Midbrain (tissue), 1 donor: ENCODE measurements at places on chromosomes 12 and 14.

- no peak for DNase-seq
Measured at GRCh38 chr12:106070611-106071010, 68.1 kb downstream of the NUAK1 start.

GRCh38 chr12:47417121-47417520 lies 288.7 kb downstream of the RPAP3 start:
- DNase-seq, result no peak

DNA sequence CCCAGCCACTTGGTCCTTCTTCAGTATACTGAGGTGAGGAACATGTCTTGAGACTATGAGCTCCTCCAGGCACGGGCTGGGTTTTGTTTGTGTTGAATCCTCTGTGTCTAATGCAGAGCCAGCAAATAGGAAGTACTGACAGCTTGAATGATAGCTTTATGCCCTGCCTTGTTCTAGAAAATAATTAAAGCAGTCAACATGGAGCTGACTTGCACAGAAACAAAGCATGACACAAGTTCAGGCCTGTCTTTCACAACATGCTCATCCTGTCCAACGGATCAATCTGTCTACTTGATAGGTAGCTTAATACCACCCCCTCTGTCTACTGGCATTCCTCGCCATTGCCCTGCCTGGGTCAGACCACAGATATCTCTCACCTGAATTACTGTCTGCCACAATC lies 140.9 kb downstream of the ESRRB start:
- DNase-seq, result no peak

- DNase-seq, result no peak
Measured at GRCh38 chr14:44847526-44848309, 114.0 kb downstream of the KLHL28 start.

GRCh38 chr12:11158885-11159444 lies 12.0 kb upstream of the SMIM10L1 start:
- DNase-seq, result no peak

DNA sequence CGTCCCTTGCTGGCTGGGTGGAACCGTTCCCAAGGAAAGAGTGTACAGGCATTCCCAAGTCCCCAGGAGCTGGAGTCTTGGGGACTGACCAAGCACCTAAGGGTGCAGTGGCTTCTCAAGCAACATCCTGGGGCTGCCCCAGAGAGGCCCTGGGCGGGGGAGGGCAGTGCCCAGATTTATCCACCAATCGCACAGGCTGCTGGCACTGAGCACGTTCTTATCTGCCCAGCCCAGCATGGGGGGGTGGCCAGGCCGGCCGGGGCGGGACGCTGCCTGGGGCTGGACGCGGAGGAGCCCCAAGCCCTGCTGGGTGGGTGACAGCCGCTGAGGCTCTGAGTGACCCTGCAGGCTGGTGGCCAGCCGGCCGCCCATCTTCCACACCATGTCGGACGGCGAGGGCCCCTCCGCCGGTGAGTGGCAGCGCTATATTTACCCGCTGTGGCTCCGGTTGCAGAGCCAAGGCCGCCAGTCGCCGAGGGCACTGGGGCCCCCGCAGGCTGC lies 53.4 kb downstream of the CYP46A1 start:
- DNase-seq, result peak; percentile 38

DNA sequence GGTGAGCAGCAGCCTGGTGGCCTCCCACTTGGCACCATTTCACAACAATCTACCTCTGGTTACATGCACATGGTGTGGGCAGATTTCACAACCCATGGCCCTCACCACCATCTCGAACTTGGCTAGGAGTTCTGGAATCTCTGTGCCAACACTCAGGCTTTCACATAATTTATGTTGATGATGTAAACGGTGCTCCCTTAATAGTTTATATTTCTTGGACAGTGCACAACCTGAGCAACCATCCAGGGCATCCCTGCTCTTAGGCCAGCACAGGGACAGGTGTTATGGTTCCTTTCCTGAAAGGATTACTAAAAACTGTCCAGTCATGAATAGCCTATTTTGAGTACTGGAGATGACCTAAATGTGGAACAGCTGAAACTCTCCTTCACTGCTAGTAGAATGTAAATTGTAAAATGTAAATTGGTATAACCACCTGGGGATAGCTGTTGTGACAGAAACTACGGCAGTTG lies 28.6 kb downstream of the ABCB9 start:
- no peak for DNase-seq

GRCh38 chr14:97477353-97477752 lies 680.2 kb downstream of the VRK1 start:
- no peak for DNase-seq

DNA sequence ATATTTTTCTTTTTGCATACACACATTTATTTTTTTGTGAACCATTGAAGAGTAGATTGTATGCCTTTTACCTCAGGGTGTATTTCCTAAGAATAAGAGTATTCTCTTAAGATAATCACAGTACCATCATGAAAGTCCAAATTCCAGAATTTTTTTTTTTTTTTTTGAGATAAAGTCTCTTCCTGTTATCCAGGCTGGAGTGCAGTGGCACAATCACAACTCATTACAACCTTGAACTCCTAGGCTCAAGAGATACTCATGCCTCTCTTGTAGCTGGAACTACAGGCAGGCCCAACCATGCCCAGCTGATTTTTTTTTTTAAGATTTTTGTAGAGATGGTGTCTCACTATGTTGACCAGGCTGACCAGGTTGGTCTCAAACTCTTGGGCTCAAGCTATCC lies 10.9 kb downstream of the FRS2 start:
- DNase-seq, result no peak

- DNase-seq, result no peak
Measured at GRCh38 chr14:60206837-60207533, 41.8 kb upstream of the DHRS7 start.

DNA sequence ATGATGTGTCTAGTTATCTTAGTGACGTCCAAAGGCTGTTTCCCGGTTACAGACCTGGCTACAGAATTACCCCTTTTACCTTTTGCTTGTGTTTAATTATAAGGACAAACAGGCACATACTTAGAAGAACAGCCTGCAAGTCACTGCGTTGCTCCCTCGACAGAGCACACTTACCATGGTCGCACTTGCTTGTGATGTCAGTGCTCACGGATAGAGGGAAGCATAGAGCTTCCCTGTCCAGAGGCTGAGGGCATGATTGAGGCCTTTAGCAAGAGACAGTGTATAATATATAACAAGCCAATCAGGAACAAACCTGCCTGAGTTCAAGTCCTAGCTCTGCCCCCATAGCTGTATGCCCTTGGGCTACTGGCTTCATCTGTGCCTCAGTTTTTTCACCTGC lies 73.2 kb upstream of the SCN8A start:
- no peak for DNase-seq

- no peak for DNase-seq
Measured at GRCh38 chr14:104503691-104504090, 75.9 kb upstream of the C14orf180 start.

DNA sequence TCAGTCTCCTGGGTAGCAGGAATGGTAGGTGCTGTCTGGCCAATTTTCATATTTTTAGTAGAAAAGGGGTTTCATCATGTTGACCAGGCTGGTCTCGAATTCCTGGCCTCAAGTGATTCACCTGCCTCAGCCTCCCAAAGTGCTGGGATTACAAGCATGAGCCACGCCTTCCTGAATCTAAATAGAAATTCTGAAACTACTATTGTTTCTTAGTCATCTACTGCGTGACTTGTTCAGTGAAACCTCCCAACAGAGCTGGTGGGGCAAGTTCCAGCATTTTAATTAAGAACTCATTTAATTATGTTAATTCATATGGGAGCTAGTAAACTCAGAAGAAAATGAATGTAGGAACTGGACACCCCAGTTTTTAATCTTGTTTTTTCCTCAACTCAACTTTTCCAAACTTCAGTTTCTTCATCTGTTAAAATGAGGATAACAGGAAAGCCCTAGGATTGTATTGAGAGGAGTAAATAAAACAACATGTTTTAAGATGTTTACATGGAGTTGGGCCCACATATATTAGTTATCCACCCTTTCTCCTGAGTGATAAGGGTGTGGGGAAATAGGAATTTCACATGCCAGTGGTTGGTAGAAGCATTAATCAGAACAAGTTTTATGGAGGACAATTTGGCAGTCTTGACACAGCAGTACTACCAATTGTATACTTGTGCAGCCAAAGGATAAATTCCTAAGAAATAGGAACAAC lies 335.8 kb upstream of the E2F7 start:
- DNase-seq, result no peak

DNA sequence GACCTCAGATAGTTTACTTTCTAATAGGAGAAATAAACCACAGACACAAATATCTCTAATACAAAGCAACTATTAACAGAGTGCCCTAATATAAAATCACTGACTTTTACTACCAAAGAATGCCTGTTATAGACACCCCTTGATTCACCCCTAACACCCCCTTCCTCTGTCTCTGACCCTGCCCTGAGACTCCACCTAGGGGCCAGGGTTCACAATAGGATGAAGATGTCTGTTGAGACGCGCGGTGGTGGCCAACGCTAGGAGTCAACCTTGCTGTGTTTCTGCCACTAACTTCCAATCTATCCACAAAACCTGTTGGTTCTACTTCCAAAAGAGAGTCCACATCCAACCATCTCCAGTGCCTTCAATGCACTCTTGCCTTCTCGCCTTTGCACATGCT lies 10.9 kb upstream of the TC2N start:
- DNase-seq, result no peak

DNA sequence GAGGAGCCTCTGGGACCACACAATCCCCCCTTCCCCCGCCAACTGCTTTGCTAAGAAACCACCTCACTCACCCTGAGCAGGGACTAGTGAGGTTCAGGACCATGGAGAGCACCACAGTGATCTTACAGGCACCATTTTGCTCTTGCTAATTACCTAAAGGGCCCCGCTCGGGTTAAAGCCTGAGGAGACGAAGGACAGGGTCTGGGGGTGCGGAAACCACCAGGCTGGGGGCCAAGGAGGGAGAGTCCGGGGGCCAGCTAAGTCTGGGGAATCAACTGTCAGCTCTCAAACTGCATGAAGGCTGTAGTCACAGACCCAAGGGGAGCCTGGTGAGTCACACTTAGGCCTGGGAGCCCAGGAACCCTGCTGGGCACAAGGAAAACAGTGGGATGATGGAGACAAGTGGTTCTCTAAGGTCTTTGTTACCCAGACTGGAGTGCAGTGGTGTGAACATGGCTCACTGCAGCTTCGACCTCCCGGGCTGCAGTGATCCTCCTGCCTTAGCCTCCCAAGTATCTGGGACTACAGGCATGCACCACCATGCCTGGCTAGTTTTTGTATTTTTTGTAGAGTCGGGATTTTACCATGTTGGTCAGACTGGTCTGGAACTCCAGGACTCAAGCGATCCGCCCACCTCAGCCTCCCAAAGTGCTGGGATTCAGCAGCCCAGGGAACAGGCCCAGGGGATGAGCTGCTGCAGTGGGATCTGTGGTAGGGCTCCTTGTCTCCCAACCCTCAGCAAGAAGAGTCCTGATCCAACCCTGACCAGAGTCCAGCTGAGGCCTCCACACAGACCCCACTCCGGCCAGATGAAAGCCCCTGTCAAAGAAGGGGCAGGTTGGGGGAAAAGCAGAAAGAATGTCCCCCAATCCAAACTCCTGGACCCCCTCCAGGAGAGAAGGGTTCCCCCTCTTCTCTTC lies 98.8 kb downstream of the CALM1 start:
- no peak for DNase-seq

- DNase-seq, result no peak
Measured at GRCh38 chr12:49832836-49833421, 4.7 kb upstream of the NCKAP5L start.

GRCh38 chr14:72439707-72440106 lies 454.2 kb downstream of the DPF3 start:
- DNase-seq, result no peak

GRCh38 chr12:117552971-117553370 lies 191.5 kb upstream of the NOS1 start:
- no peak for DNase-seq

GRCh38 chr14:69068744-69069421 lies 84.0 kb downstream of the DCAF5 start:
- DNase-seq, result no peak

DNA sequence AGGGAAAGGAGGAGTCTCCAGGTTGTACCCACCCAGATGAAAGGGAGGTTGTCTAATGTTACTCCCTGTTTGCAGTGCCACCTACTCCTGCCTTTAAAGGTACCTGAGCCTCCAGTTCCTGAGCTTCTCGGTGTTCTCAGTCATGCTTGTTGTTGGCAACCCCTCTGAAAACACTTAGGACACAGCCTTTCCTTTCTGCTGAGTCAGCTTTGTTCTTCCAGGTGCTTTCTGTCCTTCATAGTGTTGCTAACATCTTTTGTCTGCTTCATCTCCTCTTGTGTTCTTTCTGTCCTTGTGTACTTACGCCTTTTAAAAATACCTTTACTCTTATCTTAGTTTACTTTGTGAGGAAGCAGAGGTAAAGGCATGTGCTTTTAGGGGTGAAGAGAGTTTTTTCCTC lies 97.0 kb upstream of the NEDD1 start:
- DNase-seq, result no peak

DNA sequence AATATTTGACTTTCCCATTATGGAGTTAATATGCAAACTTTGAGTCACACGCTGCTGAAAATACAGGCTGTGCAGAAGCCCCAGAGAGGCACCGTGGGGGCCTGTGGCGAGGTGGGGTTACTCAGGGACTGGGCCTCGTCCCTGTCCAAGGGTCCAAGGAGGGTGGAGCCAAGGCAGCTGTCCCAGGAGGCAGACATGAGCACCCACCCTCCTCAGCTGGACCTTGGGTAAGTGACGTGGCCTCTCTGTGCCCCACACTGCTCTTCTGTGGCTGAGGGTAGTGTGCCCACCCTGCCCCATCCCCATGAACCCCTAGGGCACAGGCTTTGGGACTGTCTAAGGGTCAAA lies 39.4 kb downstream of the FAM222A start:
- DNase-seq, result no peak

DNA sequence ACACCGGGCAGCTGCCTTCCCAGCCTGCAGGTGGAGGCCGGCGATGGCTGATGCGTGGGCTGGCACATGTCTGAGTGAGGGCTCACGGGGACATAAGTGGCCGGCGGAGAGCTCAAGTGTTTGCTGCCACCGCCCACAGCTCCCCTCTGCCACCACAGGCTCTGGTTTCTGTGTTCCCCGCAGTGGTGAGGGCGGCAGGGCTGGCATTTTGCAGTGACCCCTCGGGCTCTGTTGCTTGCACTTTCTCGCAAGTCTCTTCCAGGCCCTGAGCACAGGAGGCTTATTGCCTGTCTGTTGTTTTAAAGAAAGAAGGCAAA lies 271.0 kb upstream of the RTL1 start:
- no peak for DNase-seq

GRCh38 chr14:32925439-32925838 lies 13.2 kb upstream of the NPAS3 start:
- no peak for DNase-seq
